ENCODE measurements at places on chromosomes 4 and X.
A peak's percentile ranks its signal among the peaks of the same experiment; 100 is the strongest.

GRCh38 chr4:33649015-33649414, 2595.3 kb downstream of the ARAP2 start:
- DNase-seq: no peak

DNA sequence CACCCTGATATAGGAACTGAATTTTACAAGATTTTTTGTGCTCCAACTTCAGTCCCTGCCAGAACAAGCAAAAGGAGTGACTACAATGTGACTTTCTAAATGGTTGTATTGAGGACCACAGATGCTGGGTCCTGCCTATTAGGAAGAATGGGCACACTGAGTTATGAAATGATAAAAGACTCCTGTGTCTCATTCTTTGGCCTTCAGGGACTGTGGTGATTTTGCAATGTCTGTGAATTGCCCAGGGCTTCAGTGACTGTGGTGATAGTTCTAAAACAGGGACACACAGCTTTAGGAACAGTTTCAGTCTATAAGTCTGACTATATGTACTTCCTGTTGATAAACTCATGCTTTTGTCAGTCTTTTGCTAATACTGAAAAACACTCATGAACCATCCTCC, 210.2 kb downstream of the DMD start:
- DNase-seq: no peak

DNA sequence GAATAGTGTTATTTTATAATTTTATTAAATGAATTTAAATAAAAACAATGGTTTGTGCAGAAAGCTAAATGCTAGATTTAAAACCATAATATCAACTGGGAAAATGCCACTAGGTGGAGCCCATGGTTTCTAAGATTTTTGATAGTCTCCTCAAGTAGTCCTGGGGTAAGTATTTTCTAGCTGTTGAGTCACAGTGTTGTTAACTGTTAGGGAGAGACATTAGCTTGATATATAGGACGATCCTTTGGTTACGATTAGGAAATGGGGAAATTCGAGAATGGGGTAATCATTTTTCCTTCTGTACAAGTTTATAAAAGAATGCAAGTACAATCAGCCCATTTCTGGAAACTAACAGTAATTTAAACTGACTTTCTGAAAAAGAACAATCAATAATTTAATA, 378.4 kb downstream of the ANKRD50 start:
- DNase-seq: no peak

DNA sequence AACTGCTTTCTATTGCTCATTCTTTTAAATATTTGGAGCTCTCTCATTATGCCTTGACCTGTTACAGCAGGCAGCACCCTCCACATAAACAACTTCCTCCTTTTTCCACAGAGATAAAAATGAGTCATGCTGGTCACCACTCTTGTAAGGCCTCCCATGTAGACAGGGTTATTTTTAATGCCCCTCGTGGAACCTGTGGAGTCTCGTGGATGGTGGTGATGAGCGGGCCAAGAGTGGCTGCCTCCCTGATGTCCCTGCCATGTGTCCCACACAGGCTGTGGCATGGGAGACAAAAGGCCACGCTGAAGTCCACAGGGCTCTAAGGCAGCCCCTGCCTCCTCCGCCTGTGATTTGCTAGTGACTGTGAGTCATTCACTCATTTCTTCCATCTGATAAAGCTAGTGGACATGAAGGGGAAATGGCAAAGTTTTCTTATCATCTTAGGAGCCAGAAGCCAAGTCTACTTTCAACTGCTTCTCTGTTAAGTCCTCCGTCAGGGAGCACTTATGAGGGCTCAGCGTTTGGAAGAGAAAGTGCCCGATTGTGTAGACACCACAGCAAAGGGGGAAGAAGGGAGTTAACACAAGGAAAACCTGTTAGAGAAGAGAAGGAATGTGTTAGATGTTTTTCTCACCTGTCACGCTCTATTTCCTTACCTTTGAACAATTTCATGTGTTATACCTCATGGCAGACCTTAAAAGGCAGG, 121.6 kb upstream of the FAT1 start:
- no peak for DNase-seq

- DNase-seq: no peak
Observed at GRCh38 chrX:45372151-45372550, 171.5 kb upstream of the DIPK2B start.

- DNase-seq: no peak
Observed at GRCh38 chr4:106365613-106366012, 3.0 kb downstream of the GIMD1 start.

GRCh38 chr4:66430856-66431255, 760.6 kb upstream of the EPHA5 start:
- DNase-seq: no peak

DNA sequence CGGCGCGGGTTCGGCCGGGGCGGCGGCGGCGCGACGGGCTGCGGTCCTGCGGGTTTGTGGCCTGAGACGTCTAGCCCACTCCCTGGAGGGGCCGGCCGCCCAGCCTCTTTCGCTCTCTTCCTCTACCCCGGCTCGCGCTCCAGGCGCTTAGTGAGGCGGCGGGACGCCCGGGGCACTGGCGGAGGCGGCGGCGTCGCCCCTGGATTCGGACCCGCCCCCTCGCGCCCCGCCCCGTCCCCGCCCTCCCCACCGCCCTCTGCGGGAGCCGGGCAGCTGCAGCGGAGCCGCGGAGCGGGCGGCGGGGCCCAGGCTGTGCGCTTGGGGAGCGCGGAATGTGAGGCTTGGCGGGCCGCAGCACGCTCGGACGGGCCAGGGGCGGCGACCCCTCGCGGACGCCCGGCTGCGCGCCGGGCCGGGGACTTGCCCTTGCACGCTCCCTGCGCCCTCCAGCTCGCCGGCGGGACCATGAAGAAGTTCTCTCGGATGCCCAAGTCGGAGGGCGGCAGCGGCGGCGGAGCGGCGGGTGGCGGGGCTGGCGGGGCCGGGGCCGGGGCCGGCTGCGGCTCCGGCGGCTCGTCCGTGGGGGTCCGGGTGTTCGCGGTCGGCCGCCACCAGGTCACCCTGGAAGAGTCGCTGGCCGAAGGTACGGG, at the start of gene BMP2K:
TSS of gene BMP2K (plus strand) at position 272 of the 650 bp plus-strand sequence. CDS start at position 466, 194 bp downstream.
- peak; percentile 79 for DNase-seq

DNA sequence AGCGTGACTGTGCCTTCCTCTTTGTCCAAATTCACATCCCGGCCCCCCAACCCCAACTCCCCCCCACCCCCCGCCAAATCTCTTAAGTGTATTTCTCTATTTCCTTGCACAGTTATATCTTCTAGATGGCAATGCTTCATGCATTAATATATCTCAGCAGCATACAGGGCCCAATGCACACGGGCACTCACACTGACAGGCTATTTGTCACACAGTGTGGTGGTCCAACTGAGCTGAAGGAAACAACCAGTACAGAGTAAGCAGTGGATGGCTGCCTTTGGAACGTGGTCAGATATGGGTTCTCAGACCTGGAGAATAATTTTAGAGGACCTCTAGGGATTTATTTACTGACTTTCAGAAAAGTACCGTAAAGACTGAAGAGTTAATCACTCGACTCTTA, 681 bp downstream of the EXOC1 start:
- no peak for DNase-seq

DNA sequence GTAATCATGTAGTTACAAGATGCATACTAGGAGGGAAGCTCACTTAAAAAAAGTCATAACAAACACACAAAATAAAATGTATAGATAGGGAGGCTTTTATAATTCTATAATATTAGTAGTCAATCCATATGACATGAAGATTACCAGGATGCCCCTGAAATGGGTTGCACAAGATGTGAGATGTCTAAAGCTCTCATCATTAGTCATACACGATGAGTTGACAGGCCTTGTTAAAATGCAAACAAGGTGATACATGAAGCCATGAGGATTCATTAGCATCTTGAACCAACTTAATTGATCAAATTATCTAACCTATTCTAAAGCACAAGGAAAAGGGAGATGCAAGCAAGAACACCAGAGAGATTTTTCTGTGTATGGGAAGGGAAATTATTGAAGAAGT, 470.2 kb downstream of the IQCM start:
- DNase-seq: no peak

DNA sequence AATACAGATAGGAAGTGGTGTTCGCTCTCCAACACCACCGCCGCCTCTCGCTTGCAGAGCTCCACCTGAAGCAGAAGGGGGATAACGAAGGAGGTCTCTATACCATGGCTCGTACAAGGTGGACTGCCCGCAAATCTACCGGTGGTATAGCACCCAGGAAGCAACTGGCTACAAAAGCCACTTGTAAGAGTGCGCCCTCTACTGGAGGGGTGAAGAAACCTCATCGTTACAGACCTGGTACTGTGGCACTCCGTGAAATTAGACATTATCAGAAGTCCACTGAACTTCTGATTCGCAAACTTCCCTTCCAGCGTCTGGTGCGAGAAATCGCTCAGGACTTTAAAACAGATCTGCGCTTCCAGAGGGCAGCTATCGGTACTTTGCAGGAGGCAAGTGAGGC, 5.2 kb upstream of the BMP15 start:
- DNase-seq: peak; percentile 3

DNA sequence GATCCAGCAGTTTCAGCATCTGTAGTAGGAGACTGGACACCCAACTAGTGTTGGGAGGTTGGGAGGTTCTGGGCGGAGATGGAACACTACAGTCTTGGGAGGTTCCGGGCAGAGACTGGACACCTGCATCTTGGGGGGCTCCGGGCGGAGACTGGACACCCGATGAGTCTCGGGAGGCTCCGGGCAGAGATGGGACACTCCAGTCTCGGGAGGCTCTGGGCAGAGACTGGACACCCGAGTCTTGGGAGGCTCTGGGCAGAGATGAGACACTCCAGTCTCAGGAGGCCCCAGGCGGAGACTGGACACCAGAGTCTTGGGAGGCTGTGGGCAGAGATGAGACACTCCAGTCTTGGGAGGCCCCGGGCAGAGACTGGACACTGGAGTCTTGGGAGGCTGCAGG, 29.5 kb upstream of the LANCL3 start:
- DNase-seq: no peak

DNA sequence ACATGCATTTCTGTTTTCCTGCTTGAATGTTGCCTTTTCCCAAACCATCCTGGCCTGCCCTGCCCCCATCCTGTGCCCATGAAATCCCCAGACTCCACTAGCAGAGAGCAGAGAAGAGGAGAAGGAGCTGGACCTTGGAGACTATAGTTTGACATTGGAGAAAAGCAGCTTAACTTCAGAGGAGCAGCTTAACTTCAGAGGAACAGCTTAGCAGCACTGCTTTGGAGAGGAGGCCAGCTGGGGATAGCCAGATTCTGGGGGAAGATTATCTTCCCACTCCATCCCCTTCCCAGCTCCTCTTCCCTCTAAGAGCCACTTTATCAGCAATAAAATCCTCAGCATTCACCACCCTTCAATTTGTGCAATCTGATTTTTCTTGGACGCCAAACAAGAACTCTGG, 443.0 kb downstream of the PCDH10 start:
- no peak for DNase-seq

GRCh38 chr4:109052821-109053220, 249.6 kb downstream of the COL25A1 start:
- no peak for DNase-seq

DNA sequence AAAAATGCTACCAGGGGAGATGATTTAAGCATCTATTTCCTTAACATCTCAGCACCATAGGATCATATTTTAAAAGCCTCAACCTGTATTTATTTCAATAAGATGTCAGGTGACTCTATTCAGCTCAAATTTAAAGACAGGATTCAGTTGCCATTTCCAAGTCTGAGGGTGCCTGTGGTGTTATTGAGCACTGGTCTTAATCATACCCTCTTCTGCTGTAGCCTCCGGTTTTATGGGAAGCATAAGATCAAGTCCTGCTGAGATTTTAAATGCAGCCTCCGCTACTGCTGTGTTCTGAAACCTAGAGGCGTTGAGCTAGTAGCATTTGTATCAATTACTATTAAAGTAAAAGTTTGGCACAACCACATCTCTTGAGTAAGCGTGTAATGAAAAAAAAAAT, 185.7 kb upstream of the NWD2 start:
- no peak for DNase-seq

- no peak for DNase-seq
Observed at GRCh38 chr4:186131935-186132334, 27.4 kb downstream of the FAM149A start.

- DNase-seq: no peak
Observed at GRCh38 chr4:122873821-122874593, 47.4 kb downstream of the FGF2 start.

- no peak for DNase-seq
Observed at GRCh38 chr4:15729910-15730533, 27.2 kb downstream of the BST1 start.

- DNase-seq: no peak
Observed at GRCh38 chr4:186132577-186133242, 28.2 kb downstream of the FAM149A start.

- DNase-seq: no peak
Observed at GRCh38 chr4:26076896-26077295, 162.9 kb downstream of the SMIM20 start.

DNA sequence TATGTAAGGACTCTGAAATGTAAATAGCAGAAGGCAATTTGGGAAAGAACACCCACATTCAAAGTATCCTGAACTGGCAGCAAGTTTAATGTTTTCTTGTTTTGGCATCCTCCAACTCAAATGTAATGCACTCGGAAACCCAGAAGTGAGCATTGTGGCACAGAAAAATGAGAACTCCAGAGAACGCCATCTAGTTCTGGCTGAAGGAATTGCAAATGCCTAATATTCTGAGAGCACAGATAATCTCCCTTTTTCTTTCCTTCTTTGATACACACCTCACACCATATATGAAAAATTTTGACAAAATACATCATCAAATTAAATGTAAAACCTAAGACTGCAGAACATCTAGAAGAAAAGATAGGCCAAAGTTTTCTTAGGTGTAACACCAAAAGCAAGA, 52.1 kb downstream of the PWWP3B start:
- no peak for DNase-seq

GRCh38 chr4:106677213-106677612, 308.6 kb upstream of the GIMD1 start:
- no peak for DNase-seq

DNA sequence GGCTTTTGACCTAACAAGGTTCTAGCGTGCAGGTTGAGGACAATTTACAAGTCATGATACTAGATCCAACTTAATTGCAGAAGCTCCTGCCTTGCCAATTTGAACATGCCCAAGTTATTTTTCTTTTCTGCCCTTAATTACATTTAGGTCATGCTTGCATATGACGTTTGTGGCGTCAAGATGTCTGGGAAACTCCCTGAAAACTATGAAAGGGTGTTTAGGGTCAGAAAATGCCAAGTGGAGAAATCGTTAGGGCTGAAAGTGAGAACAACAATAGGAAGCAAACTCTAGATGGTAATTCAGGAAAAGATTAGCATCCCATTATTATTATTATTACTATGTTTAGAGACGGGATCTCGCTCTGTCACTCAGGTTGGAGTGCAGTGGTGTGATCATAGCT, 38.2 kb upstream of the PLAC8 start:
- no peak for DNase-seq

Measured in activated CD4-positive, alpha-beta T cell treated with anti-CD3 and anti-CD28 coated beads, Interleukin-2, amount 50 U/mL, for 48 hours (primary cell).